ENCODE measurements at places on chromosomes 5 and 9.

DNA sequence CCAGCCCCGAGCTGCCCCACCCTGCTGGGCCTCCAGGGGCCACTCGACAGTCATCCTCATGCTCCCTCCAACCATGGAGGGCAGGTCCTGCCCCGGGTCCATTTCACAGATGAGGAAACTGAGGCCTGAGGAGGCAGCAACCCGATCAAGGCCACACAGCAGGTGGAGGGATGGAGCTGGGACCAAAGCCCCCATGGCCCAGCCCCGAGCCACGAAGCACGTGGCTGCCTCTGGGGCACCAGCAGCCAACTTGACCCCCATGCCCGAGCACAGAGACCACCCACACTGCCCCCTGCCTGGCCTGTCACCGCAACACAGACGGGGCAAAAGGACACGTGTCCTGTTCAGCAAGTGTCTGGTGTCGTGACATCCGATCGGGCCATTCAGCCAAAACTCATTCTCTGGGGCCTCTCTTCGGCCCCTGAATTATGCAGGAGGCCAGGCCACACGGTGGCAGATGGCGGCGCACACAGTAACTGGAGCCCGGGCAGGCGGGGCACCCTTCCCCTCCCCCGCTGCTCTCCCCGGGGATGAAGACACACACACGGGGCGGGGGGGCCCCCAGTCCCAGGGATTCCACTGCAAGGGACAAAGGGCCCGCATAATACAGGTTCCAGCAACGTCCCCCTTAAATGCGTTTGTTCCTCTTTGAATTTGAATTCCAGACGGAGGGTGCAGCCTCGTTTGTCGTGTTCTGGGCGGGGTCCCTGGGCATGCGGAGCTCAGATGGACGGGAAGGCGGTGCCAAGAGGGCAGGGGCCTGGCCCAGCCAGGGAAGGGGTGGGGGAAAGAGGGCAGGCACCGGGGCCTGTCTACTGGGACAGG, 29.4 kb upstream of the TMEM250 start:
- no peak for DNase-seq

GRCh38 chr5:21792748-21793147, 1060.4 kb downstream of the CDH12 start:
- no peak for DNase-seq

DNA sequence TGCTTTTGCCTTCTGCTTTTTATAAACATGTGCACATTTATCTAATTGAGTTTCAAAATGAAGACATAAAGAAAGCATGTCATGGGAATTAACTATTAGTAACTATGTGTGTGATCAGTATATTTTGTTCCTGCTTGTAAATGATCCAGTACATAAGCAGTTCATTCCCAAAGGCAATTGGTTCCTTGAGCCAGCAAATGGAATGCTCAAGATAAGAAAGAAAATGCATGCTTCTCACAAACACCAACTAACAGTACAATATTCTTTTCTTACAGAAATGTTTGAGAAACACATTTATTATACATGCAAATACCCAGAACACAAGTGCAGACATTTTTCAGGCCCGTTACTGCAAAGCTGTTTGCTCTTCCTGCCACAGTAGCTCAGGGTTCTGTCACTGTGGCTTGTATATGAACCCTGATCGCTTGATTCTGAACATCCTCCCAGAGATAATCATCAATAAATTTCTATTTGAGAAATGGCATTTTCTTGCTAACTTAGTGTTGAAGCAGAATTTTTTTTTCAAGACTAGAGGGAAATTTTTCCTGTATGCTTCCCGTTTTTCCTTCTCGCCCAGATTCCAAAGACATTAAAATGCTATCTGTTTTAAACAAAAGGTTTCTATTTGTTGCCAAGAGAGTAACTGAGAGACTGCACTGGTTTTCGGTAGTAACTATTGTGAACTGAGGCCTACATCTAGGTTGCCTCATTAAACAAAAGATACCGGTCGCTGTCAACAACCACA, 1.9 kb downstream of the GNAQ start:
- DNase-seq: no peak

- no peak for DNase-seq
Observed at GRCh38 chr9:135769489-135770202, 67.7 kb downstream of the KCNT1 start.

- no peak for DNase-seq
Observed at GRCh38 chr9:35579130-35579529, 25.9 kb upstream of the TESK1 start.

DNA sequence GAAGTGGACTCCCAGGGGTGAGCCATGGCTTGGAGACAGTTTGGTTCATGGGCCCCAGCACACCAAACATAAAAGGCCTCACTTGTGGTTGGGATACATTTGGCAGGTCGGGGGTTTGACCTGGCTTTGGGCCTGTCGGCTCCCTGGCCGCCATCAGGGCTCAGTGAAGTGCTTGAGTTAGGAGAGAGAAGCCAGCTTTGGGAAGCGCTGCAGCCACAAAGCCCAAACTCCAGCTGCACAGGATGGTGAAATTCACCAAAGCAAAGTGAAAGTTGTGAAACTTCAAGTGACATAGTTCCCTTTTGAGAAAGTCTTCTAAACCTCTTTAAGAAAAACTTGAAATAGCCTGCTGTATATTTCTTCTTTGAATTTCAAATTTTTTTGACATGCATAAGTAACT, 27.5 kb downstream of the SLC46A2 start:
- DNase-seq: no peak
